A549 treated with GW870086 at 1 μM for 4 hours (cell line): ENCODE measurements at places on chromosomes 11 and 22. TPM values are rescaled to one million over a fixed set of nuclear protein-coding genes. Genes with fewer than 3 reads are reported as not detected.

The TRIM51 gene
- not detected in 5 replicates for total RNA-seq

The FUT4 gene
- total RNA-seq = 2.1 to 2.8 TPM (median 2.6 TPM) in 5 replicates

The APOA4 gene
- 0.08 TPM in 1 of 5 replicates, not detected in the others for total RNA-seq

The TIGD3 gene
- total RNA-seq = 0.40 to 0.94 TPM (median 0.87 TPM) in 5 replicates

The ARHGAP20 gene
- total RNA-seq = 0.03 TPM in 1 of 5 replicates, not detected in the others

The SMIM35 gene
- total RNA-seq = not detected in 5 replicates

The PYGM gene
- 0.17 to 0.58 TPM (median 0.32 TPM) in 5 replicates for total RNA-seq

The CCND1 gene
- total RNA-seq = 173 to 209 TPM (median 205 TPM) in 5 replicates

The JHY gene
- 2.9 to 3.5 TPM (median 3.0 TPM) in 5 replicates for total RNA-seq

The OR10D3 gene
- not detected in 5 replicates for total RNA-seq

The RBM4 gene
- 133 to 146 TPM (median 135 TPM) in 5 replicates for total RNA-seq

The TRIM29 gene
- total RNA-seq = 22.2 to 27.2 TPM (median 23.8 TPM) in 5 replicates

The CRYAB gene
- total RNA-seq = 10.4 to 25.3 TPM (median 14.6 TPM) in 5 replicates
